ENCODE measurements at places on chromosomes 6 and 20.
A peak's percentile ranks its signal among the peaks of the same experiment; 100 is the strongest.

GRCh38 chr6:106783640-106784566 lies 154.5 kb downstream of the QRSL1 start:
- peak; percentile 7 for DNase-seq

GRCh38 chr6:57310817-57311157 lies 6.6 kb upstream of the PRIM2 start:
- no peak for DNase-seq

DNA sequence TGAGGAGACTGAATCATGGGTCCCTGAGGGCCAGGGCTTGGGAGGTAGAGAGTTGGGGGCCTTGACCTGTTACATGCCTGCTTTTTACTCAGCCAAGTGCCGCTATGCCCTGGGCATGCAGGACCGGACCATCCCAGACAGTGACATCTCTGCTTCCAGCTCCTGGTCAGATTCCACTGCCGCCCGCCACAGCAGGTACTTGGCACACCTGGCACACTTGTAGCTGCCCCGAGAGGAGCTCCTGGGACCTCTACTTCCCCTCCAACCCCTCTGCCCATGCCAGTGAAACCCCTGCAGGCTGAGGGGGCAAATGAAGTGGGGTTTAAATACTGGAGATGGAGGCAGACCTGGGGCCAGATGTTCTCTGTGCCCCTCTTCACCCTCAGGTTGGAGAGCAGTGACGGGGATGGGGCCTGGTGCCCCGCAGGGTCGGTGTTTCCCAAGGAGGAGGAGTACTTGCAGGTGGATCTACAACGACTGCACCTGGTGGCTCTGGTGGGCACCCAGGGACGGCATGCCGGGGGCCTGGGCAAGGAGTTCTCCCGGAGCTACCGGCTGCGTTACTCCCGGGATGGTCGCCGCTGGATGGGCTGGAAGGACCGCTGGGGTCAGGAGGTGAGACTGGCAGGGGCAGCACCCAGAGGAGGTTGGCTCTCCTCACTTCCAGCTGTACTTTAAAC lies 4.6 kb downstream of the DDR1 start:
- no peak for DNase-seq

DNA sequence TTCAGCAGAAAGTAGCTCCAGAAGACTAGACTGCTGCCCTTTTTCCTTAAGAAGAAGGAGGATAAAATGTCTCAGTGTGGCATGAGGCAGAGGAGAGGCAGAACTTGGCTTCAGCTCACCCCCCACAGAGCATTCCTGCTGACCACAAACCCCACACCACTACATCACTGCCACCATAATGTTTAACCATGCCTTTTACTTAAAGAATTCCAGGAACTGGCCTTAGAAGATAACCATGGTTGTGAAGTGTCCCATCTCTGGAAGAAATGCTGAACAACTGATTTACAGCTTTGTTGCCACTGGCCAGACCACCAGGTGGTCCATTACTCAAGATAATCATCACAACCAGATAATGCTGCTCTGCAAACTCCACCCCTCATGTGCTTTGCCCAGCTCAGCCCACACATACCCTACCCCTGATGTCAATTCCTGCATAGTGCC lies 154.1 kb downstream of the CD24 start:
- DNase-seq = peak; percentile 69

DNA sequence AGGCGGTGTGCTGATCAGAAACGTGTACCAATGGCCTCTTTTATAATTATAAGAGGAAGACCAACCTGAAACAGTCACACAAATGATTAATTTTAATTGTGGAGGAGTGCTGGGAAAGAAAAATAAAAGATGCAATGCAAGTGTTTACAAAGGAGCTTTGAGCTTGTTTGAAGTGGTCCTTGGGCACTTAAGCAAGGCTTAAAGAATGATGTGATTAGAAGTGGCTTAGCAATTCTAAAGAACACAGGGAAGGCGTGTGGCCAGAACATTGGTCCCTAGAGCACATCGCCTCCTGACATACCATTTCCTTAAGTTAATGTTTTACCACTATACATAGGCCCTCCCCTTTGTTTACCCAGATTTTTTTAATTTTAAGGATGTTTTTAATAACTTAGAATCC lies 26.1 kb downstream of the PTPN1 start:
- no peak for DNase-seq

- DNase-seq = no peak
These were observed 15.5 kb downstream of the COL9A3 start for GRCh38 chr20:62832212-62832922.

DNA sequence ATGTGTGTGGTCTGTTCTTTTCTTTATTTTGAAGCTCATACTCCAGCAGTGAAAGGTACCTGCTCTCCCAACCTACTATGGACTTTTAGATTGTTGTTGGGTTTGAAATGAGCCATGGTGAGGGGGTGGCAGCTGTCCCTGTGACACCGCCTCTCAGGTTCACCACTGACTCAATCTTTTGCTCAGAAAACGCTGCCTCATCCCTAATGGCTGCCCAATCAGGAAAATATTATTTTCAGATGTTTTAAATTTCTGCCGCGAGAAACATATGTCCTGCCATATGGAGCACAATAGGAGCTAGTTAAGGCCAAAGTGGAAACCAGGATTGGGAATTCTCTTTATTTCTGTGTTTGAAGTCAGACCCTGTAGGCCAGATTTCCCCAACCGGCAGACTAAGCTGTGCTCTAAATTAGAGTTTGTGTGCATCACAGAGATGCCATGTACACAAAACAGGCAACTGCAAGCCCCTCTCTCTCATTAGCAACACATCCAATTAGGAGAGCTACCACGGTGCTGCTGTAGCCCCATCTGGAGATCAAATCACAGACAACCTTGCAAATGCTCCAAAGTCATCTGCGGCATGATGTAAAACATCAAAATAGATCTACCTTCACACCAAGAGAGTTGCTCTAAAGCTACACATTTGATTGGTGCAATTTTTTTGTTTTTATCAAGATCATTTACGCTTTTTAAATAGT lies 144.1 kb upstream of the BACH2 start:
- DNase-seq = no peak

DNA sequence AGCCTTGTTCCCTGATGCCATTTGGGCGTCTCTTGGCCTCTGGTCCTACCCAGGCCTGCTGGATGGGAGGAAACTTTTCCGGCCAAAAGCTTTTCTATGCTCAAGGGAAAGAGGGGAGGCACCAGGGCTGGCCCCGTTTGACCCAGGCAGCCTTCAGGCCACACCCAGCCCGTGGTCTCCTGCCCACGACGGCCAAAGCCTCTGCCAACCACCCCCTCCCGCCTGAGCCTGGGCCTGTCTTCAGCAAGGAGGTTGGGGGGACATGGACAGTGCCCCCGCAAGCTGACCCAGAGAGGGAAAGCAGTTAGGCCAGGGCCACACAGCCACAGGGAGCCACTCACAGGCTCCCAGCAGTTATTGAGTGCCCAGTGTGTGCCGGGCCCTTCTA lies 49.5 kb downstream of the SRC start:
- DNase-seq = no peak

DNA sequence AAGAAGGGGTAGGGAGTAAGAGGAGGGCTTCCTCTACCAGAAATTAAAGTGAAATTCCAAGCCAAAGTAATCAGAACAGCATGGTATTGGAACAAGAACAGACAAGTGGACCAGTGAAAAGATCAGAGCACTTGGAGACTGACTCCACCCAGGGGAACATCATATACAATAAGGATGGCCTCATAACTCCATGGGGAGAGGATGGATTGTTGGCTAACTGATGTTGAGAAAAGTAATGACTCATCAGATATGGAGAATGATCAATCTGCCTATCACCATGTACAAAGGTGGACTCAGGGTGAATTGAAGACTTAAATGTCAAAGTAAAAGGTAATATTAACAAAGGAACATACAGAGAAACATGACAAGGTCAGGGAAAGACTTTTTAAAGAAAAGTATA lies 12.8 kb downstream of the SLC22A3 start:
- no peak for DNase-seq

DNA sequence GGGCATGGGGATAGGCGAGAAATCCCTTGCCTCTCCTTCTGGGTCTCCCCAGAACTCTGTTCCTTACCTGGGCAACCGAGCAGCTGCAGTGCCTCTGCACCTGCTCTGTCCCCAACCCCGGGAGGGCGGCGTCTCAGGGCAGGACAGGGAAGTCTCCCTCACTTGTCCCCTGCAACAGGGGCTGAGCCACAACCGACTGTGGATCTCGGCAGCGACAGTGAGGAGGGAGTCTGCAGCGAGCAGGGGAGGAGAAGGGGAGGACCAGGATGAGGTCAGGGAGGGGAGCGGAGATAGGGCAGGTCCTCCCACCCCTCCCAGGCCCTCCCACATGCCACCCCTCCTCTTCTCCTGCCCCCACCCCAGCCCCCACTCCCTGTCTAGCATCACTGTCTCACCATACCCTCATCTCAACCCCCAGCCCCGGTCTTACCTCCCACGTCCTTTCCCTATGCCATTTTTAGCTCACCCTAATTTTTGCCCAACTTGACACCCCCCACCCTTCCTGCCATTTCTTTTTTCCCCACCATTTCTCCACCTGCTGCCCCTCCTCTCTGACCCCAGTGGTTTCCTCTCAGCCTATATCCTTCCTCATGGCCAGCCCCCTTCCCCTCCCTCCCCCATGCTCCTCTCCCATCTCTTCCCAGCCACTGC lies at the start of gene TNXB:
TNXB (minus strand) TSS at position 225 of the 651 bp plus-strand sequence. CDS start 11,140 bp downstream, outside the sequence.
- no peak for DNase-seq

DNA sequence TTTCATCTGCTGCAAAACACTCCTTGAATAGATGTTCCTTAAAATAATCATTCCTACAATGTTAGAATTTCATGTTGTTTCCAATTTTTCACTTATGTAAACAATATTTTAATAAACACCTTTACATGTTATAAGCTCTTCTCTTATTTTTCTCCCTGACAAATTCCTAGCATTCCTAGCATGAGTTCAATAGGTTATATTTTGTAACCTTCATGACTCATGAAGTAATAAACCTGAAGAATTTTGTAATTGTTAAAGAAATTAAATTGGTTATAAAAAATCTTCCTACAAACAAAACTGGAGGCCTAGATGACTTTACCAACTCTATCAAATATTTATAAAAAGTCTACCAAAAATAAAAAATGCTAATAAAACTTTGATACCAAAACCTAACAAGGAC lies 66.3 kb downstream of the NT5E start:
- DNase-seq = no peak

DNA sequence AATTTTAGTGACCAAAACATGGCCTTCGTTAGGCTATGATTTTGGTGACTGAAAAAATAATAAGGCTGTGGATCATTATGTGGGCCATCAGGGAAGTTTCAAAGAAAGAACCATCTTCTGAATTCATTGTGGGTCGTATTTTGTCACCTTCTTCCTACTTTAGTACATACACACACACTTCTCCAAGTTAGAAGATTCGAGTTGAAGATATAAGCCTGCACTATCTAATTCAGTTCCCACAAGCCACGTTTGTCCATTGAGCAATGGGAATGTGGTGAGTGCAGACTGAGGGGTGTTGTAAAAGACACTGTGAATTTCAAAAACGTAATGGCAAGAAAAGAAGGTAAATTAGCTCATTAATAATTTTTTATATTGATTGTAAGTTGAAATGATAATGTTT lies 766.0 kb downstream of the KIF16B start:
- DNase-seq = no peak

GRCh38 chr6:157961832-157962575 lies 19.7 kb upstream of the SYNJ2 start:
- no peak for DNase-seq

GRCh38 chr6:116400328-116400727 lies 29.6 kb downstream of the DSE start:
- no peak for DNase-seq

DNA sequence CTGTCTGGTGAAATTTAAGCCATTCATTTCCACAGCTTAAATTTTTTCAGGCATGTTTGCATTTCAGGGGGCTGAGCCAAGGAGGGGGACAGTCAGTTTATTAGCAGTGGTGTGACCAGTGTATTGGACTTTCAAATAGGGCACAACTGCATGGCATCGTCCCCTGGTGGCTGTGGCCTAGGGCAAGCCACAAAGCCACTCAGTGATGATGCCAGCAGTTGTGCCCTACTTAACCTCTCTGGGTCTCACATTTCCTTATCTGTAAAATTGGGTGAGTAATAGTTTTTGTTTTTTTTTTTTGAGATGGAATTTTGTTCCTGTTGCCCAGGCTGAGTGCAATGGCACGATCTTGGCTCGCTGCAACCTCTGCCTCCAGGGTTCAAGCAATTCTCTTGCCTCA lies 48.0 kb downstream of the CDC5L start:
- DNase-seq = no peak

GRCh38 chr6:112231594-112232060 lies 22.7 kb downstream of the LAMA4 start:
- DNase-seq = no peak

GRCh38 chr6:31541059-31541657 lies 645 bp downstream of the DDX39B start:
- DNase-seq = no peak

GRCh38 chr6:139820210-139820609 lies 445.8 kb upstream of the CITED2 start:
- DNase-seq = no peak
